GM23338 (cell line): ENCODE measurements at places on chromosomes 7 and 10.

DNA sequence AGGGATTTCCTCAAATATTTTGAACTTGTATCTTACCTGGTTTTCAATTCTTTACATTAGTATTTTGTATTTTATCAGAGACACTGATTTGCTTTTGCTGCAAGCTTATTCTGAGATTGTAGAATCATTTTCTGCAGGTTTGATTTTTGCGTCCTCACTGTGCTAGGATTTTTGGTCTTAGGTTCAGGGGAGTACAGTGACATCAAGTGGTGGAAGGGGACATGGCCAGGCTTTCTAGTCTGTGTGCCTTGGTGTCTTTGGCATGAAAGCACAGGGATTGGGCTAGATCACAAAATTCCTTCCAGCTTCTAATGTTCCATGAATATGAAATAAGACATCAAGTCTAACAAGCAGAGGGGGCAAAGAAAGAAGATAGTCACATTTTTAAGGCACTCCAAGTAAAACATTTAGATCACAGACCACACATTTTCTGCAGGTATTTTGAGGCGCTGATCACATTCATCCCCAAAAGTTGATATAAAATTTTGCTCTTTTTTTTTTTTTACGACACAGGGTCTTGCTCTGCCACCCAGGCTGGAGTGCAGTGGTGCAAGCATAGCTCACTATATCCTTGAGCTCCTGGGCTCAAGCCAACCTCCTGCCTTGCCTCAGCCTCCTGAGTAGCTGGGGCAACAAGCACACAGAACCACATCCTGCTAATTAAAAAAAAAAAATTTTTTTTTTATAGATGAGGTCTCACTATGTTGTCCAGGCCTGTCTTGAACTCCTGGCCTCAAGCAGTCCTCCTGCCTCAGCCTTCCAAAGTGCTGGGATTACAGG is 124.4 kb downstream of the PON1 start:
- DNase-seq, result peak; percentile 64

- no peak for DNase-seq
Measured at GRCh38 chr10:69538461-69538860, 34.8 kb downstream of the NEUROG3 start.

- no peak for DNase-seq
Measured at GRCh38 chr7:71769326-71769725, 637.4 kb downstream of the GALNT17 start.

DNA sequence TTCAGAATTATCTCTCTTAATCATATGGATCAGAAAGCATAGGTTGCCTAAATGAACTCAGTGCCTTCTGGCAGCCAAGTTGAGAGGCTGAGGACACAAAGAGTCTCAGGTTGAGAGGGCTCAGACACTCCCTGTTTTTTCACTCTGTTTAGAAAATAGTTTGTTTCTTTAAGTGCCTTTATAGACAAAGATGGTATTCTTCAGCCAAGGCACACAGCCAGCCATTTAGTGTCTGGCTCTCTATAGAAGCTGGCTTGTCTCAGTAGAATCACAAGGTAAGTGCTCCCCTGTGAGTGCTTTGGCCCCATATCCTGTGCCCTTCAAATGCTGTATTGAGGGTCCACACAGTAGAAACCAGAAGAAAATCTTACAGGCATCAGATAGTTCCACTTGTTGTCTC is 3.6 kb downstream of the GPR158 start:
- no peak for DNase-seq

DNA sequence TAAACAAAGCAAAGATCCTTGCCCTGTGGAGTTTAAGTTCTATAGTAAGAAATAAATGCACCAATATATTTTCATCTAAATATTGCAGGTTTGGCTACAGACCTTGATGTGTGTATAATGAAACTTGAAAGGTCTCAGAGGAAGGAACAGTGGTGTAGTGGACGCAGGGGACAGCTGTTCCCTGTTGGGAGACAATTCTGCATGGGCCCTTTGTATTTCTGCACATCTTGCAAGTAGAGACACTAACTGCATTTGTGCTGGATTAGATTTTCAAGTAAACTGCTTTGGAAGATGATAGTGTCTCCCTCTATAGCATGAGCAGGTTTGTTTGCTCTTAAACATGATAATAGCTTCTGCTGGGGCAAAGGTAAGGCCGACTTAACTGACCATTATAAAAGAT is 57.5 kb upstream of the FAM133B start:
- no peak for DNase-seq

DNA sequence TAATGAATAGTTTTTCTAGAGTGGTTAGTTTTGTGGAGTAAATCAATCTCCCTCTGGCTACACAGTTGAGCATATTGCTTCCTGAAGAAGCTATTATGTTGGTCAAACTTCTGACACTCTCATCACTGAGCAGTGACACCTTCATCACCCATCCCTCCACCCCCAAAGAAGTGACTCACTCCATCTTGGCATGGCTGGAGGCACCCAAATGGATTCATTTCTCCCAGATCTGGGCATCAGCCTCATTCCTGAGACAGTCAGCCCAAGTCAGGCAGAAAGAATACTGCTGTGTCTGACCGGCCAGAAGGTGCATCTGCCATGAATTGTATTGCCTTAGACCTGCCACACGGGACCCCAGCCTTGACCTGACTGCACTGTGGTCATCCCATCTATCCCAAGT is 117.0 kb upstream of the HABP2 start:
- DNase-seq, result no peak

DNA sequence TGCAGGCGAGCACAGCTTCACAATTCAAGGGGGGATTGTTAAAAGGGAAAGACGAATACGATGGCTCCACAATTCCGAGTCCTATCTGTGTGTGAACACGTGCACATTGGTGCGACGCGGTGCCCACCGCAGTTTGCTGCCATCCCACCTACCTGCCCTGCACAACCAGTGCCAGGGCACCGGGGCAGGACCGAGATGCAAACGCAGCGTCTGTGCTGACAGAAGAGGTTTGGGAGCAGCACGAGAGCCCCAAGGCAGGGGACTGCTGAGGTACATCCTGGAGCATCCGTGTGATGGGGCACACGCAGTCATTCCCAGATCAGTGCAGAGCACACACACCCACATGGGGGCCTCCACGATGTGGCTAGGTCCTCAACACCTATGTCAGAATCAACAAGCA is 221.3 kb downstream of the DNAJB6 start:
- DNase-seq, result no peak

DNA sequence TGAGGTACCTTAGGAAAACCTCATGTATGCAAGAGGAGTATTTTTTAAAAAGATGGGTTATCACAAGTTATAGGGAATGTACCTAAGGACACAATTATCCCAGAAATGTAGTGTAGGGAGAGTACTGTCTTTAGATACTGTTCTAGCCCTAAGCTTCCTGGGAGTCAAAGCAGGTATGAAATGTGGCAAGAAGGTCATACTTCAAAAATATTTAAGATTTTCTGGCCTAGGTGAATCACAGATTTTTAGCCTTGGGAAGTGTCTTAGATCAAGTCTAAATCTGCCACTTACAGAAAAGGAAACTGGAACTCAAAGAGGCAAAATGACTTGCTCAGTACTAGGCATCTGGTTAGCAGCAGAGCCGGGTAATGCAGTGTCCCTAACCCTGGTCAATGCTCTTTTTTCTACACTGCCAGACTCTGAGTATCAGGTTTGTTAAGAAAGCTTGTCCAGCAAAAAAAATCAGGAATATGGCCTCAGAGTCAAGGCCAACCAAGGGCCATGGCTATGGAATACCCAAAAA is 13.9 kb downstream of the PIK3AP1 start:
- DNase-seq, result no peak

DNA sequence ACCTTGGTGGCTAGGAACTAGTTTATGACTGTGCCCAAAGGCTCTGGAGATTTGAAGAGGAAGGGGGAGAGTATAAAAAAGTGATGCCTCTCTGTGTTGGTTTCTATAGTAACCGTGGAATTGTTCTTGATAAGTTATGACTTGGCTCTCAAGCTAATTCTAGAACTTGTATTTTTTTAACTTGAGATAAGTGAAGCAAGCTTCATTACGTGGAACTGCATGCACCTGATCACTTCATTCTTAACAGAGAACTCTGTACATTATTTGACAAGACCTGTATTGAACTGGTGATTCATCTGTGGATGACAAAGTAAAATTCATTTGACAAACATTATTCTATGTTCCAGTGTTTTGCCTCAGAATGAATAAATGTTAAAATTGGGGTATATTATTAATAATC is 1452.2 kb downstream of the REEP3 start:
- DNase-seq, result no peak

- peak; percentile 55 for DNase-seq
Measured at GRCh38 chr7:152674860-152675758, 832 bp downstream of the XRCC2 start.

DNA sequence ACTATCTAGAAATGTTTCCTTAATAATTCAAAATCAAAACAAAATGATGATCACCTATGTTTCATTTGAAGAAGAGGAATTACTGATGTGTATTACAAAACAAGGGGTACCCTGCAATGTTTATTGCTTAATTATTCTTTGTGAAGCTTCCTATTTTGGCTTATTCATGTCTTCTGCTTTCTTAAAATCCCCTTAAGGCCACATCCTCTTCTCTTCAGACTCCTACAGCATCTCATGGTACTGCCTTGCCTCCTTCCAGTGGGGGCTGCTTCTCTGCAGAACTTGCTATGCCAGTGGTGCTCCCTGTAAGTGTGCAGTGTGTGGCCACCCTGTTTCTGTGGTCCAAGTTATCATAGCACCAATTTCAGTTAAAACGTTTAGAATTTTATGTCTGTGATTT is 35.0 kb downstream of the CCDC146 start:
- DNase-seq, result no peak

- no peak for DNase-seq
Measured at GRCh38 chr10:107653832-107654287, 489.4 kb upstream of the SORCS1 start.

DNA sequence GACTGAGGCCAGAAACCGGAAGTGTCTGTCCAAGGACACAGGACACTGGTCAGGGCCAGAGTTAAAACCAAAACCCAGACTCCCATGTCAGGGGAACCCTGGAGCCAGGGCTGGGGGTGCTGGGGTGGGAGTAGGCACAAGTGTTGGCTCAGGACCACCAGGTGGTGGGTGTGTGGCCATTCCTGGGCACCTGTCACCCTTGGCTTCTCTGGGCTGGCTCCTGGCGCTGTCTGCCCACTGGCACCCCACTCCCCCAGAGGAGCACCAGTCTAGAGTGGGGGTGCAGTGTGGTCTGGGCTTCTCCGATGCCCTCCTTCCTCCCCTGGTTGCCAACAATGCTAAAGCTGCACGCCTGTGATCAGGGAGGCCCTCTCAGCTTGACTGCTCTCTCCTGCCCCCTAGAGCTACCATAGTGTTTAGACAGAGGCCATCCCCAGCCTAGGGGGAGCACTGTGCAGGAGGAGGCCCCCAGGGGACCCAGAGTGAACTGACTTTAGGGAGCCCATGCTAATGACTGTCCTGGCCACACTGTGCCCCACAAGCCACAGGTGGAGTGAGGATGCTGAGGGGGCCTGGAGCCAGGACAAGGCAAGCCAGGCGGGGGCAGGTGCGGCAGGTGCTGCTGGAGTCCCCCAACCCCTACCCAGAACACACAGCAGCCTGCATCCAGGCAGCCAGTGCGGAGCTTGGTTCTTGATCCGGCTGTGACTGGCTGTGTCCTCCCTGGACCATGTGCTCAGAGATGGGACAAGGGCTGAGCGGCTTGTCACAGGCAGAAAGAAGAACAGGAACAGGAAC is 11.0 kb downstream of the RASGEF1A start:
- DNase-seq, result peak; percentile 86

- DNase-seq, result peak; percentile 56
Measured at GRCh38 chr10:34905200-34905927, 90.3 kb upstream of the PARD3 start.

- DNase-seq, result no peak
Measured at GRCh38 chr10:25182636-25183035, 7.8 kb downstream of the GPR158 start.

DNA sequence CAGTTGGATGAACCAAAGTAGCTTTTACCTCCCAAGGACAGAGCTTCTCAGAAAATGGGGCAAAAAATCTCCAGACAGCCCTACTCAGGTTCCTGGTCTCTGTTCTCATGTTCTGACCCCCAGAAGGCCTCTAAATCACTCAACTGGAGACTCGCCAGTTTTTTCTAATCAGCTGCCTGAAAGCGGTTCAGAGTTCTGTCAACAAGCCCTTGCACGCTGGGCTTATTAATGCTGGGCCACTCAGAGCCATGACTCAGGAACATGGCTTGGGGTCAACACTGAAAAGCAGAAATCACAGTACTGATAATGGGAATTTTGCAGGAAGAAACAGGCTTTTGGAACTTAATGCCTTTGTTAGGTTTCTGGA is 15.3 kb downstream of the ECHDC3 start:
- no peak for DNase-seq

GRCh38 chr7:133650487-133651300 is 397.8 kb downstream of the EXOC4 start:
- DNase-seq, result no peak
